ENCODE measurements at places on chromosomes 1 and 21.
A peak's percentile ranks its signal among the peaks of the same experiment; 100 is the strongest.

- no peaks in the 10 kb centered on the region for H3K27me3 ChIP-seq
- no peak for DNase-seq
- no peak overlapping the region for H3K4me3 ChIP-seq
- H3K36me3 ChIP-seq: peaks cover 43% of the 10 kb centered on the region
Observed at GRCh38 chr1:150829751-150830150, 21.7 kb upstream of the CTSK start.

GRCh38 chr1:119795261-119796200, 15.7 kb downstream of the REG4 start:
- H3K4me3 ChIP-seq: no peak overlapping the region
- peaks cover 12% of the 10 kb centered on the region for H3K27me3 ChIP-seq
- H3K4me1 ChIP-seq: peaks cover 38% of the 10 kb centered on the region
- DNase-seq: no peak
- no peak overlapping the region for H3K27ac ChIP-seq
- peaks cover 1% of the 10 kb centered on the region for H3K36me3 ChIP-seq

GRCh38 chr21:36859744-36860501, 106.5 kb downstream of the HLCS start:
- peaks cover 25% of the 10 kb centered on the region for H3K4me1 ChIP-seq
- peak; percentile 38 for DNase-seq
- H3K4me3 ChIP-seq: no peak overlapping the region
- H3K36me3 ChIP-seq: no peaks in the 10 kb centered on the region

DNA sequence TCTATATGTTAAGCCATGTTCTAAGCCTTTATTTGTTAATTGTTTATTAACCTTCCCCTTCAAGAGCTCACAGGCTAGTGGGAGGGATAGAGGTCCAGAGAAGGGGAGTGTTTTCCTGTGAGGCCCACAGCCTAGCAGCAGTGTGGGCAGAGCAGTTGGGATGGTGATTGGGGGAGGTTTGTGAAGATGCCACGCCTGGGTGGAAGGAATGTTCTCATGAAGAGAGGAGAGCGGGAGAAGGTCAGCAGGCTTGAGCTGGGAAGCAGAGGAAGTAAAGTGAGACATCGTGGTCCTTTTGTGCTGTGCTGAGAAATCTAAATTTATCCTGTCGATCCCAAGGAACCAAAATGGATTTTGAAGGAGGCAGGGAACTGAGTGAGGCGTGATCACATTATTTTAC, 42.6 kb downstream of the TRAPPC10 start:
- DNase-seq: no peak
- no peaks in the 10 kb centered on the region for H3K27me3 ChIP-seq
- H3K4me3 ChIP-seq: no peak overlapping the region
- H3K4me1 ChIP-seq: peaks cover 46% of the 10 kb centered on the region
- H3K27ac ChIP-seq: no peak overlapping the region

DNA sequence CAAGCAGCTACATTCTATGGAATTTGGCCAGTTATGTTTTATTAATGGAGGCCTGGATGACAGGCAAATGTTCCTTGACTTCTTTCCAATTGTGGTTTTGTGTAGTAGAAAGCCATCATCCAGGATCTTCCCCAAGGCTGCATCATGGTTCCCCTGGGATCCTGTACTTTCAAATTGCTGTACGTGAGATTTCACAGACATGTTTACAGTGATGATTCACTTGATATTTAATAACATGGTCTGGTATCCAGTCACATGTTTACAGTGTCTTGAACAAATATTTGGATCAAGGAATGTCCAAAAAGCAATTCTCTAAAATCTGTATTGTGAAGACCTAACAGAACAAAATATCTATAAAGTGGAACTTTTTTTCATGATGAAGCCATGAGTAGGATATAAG, 68.3 kb upstream of the ST6GALNAC3 start:
- H3K27me3 ChIP-seq: no peaks in the 10 kb centered on the region
- no peaks in the 10 kb centered on the region for H3K4me1 ChIP-seq
- no peak overlapping the region for H3K27ac ChIP-seq
- DNase-seq: no peak
- H3K36me3 ChIP-seq: no peaks in the 10 kb centered on the region
- no peak overlapping the region for H3K4me3 ChIP-seq

DNA sequence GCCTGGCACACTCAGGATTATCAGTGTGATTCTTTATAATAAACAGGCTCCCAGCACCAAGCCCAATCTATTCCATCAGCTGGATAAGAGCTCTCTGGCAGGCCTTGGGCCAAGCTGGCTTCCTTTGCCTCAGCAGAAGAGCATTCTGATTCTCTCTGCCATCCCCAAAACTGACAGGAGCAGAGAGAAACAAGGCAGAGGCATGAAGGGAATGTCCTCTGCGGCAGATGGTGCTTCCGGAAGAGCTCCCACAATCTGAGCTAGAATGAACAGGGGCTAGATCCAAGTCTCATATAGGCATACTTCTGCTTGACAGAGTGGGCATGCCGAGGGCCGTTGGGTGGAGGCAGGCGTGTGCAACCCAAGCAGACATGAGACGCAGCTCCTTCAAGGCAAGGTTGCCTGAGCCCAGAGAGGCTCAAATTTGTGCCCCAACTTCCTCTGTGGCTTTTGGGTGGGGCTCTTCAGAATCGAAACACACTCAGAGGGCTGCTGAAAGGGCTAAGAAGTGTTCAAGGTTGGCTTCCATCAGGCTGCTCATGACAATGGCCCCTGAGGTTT, 4.0 kb downstream of the CAPN2 start:
- peak overlapping the region; percentile 79 for H3K27ac ChIP-seq
- peak overlapping the region; percentile 72 for H3K4me3 ChIP-seq
- DNase-seq: peak; percentile 68

DNA sequence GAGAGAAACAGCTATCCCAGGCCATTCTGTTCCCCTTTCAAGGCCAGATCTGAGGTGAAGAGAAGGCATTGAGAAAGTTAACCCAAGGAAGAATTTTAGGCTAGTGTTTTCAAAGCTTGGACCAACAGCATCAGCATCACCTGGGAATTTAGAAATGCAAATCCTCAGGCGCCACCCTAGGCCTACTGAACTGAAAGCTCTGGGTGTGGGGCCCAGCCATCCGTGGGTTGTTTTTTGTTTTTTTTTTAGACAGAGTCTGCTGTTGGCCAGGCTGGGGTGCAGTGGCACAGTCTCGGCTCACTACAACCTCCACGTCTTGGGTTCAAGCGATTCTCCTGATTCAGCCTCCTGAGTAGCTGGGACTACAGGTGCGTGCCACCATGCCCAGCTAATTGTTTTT, 98.6 kb downstream of the RNF220 start:
- no peaks in the 10 kb centered on the region for H3K4me1 ChIP-seq
- H3K27me3 ChIP-seq: peaks cover 8% of the 10 kb centered on the region
- no peak overlapping the region for H3K4me3 ChIP-seq
- no peak overlapping the region for H3K27ac ChIP-seq
- DNase-seq: no peak
- H3K36me3 ChIP-seq: no peaks in the 10 kb centered on the region

- no peak for DNase-seq
- no peaks in the 10 kb centered on the region for H3K27me3 ChIP-seq
- no peaks in the 10 kb centered on the region for H3K36me3 ChIP-seq
- H3K4me3 ChIP-seq: no peak overlapping the region
- no peaks in the 10 kb centered on the region for H3K4me1 ChIP-seq
Observed at GRCh38 chr1:246797597-246797996, 73.4 kb downstream of the SCCPDH start.

- H3K4me1 ChIP-seq: peaks cover 20% of the 10 kb centered on the region
- peaks cover 68% of the 10 kb centered on the region for H3K36me3 ChIP-seq
- H3K27me3 ChIP-seq: no peaks in the 10 kb centered on the region
- H3K27ac ChIP-seq: no peak overlapping the region
- DNase-seq: no peak
Observed at GRCh38 chr1:236543065-236543669, 19.4 kb downstream of the LGALS8 start.

- no peak for DNase-seq
- peaks cover 2% of the 10 kb centered on the region for H3K27me3 ChIP-seq
- H3K4me1 ChIP-seq: no peaks in the 10 kb centered on the region
- H3K27ac ChIP-seq: no peak overlapping the region
- no peaks in the 10 kb centered on the region for H3K36me3 ChIP-seq
Observed at GRCh38 chr1:220500372-220500771, 27.6 kb upstream of the MARK1 start.

- peaks cover 25% of the 10 kb centered on the region for H3K4me1 ChIP-seq
- H3K4me3 ChIP-seq: no peak overlapping the region
- DNase-seq: no peak
Observed at GRCh38 chr1:91718368-91718767, 167.6 kb downstream of the TGFBR3 start.

GRCh38 chr1:213389061-213389581, 338.1 kb downstream of the RPS6KC1 start:
- no peaks in the 10 kb centered on the region for H3K36me3 ChIP-seq
- H3K4me1 ChIP-seq: no peaks in the 10 kb centered on the region
- H3K27me3 ChIP-seq: peaks cover 2% of the 10 kb centered on the region
- DNase-seq: no peak
- no peak overlapping the region for H3K4me3 ChIP-seq

DNA sequence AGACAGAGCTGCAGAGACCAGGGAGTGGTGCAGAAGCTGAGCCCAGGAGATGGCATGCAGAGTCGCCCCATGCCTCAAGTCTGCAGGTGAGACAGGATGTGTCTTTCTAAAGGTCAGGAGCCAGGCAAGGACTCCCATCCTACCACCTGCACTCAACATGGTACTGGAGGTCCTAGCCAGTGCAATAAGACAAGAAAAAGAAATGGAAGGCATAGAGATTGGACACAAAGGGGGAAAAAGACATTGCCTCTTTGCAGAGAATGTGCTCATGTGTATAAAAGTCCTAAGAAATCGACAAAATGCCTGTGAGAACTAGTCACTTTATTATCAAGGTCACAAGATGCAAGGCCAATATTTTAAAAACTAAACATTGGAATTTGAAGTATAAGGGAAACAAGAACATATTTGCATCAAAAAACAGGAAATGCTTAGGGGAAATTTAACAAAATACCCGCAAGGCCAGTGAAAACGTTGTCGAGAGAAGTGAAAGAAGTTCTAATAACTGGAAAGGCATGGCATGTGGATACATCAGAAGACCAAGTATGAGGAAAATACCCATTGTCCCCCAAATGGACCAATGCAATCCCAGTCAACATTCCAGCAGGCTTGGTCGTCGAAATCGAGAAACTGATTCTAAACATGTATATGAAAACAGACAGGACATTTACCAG, 13.2 kb upstream of the PRXL2B start:
- DNase-seq: no peak
- H3K27me3 ChIP-seq: no peaks in the 10 kb centered on the region

DNA sequence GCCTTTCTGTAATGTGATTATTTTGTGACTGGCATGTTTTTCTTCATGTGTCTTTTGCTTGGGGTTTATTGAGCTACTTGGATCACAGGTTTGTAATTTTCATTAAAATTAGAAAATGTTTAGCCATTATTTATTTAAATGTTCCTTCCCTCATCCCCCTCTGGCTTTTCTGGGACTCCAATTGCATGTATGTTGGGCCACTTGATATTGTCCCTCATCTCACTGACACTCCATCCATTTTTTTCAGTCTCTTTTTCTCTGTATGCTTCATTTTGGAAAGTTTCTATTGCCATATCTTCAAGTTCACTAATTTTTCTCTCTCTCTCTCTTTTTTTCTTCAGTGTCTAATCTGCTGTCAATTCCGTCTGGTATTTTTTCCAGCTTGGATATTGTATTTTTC, 390.1 kb downstream of the PRDM2 start:
- H3K36me3 ChIP-seq: no peaks in the 10 kb centered on the region
- H3K27ac ChIP-seq: no peak overlapping the region
- H3K4me3 ChIP-seq: no peak overlapping the region
- peaks cover 6% of the 10 kb centered on the region for H3K27me3 ChIP-seq
- no peak for DNase-seq

GRCh38 chr1:199007423-199007822, 368.6 kb downstream of the PTPRC start:
- no peak for DNase-seq
- H3K27me3 ChIP-seq: no peaks in the 10 kb centered on the region
- H3K27ac ChIP-seq: no peak overlapping the region
- H3K4me1 ChIP-seq: peaks cover 39% of the 10 kb centered on the region
- H3K4me3 ChIP-seq: no peak overlapping the region

- H3K36me3 ChIP-seq: peaks cover 30% of the 10 kb centered on the region
- DNase-seq: peak; percentile 33
- peaks cover 2% of the 10 kb centered on the region for H3K27me3 ChIP-seq
- peak within 1 kb of the TSS; percentile 92 for H3K4me3 ChIP-seq
Observed at GRCh38 chr21:43864962-43865539, at the start of gene AGPAT3. Gene AGPAT3, plus strand, starts transcription at chr21:43865223. Its CDS starts 94,459 bp downstream, at chr21:43959682.

- H3K27ac ChIP-seq: no peak overlapping the region
- DNase-seq: no peak
- H3K36me3 ChIP-seq: no peaks in the 10 kb centered on the region
- H3K4me1 ChIP-seq: no peaks in the 10 kb centered on the region
- no peaks in the 10 kb centered on the region for H3K27me3 ChIP-seq
- no peak overlapping the region for H3K4me3 ChIP-seq
Observed at GRCh38 chr1:241130881-241131280, 226.1 kb downstream of the RGS7 start.

GRCh38 chr21:40638466-40639251, 208.3 kb downstream of the DSCAM start:
- H3K4me1 ChIP-seq: no peaks in the 10 kb centered on the region
- H3K27me3 ChIP-seq: no peaks in the 10 kb centered on the region
- H3K4me3 ChIP-seq: no peak overlapping the region
- no peaks in the 10 kb centered on the region for H3K36me3 ChIP-seq
- no peak for DNase-seq

DNA sequence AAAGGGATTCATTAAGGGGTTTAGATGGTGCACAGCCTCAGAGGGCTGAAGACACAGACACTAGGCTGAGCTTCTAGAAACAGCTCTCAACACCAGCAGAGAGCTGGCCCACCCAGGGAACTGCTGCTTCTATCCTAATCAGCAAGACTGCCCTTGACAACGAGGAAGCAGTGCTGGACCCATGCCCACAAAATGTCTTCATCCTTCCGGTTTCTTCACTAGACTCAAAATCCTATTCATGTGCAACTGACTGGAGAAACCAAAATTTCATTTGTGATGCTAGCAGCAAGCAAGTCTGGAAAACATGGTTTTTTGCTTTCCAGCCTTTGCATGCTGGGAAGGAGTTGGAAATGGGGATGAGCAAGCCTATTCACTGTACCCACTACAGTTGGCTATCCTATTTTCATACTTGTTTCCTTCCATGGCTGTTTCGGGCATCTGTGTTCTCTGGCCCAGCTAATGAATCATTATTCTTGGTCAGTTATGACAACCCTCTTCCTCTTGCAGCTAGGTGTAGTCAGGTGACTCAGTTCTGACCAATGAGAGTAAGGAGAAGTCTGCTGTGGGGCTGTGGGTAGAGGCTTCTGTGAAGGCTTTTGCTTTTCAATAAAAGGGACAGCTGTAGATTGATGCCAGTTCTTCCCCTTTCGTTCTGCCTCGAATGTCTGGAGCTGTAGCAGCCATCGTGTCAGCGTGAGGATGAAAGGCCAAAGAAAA, 14.6 kb upstream of the TMEM61 start:
- H3K27ac ChIP-seq: no peak overlapping the region
- H3K36me3 ChIP-seq: no peaks in the 10 kb centered on the region
- peaks cover 14% of the 10 kb centered on the region for H3K27me3 ChIP-seq
- no peak for DNase-seq
- H3K4me1 ChIP-seq: peaks cover 7% of the 10 kb centered on the region

- H3K4me1 ChIP-seq: peaks cover 29% of the 10 kb centered on the region
- H3K4me3 ChIP-seq: peak overlapping the region; percentile 93
- peaks cover 15% of the 10 kb centered on the region for H3K36me3 ChIP-seq
- peaks cover 2% of the 10 kb centered on the region for H3K27me3 ChIP-seq
- peak overlapping the region; percentile 88 for H3K27ac ChIP-seq
- no peak for DNase-seq
Observed at GRCh38 chr21:36322083-36322424, 2.1 kb downstream of the MORC3 start.

Data from activated T-helper 1 cell treated with anti-CD3 and anti-CD28 coated beads, Interleukin-12 subunit alpha, Interleukin-12 subunit beta, Interleukin-2, Interleukin-4 antibody, amounts not matched to agents 30 ng/mL and 10 ng/mL and 1 ng/mL, durations not matched to agents 14 hours and 24 hours and 36 hours (primary cell).